Stimulated activated CD4-positive, alpha-beta T cell treated with anti-CD3 and anti-CD28 coated beads, Interleukin-1b, Interleukin-23, amount 100 ng/mL, for 1 hour (primary cell): ENCODE measurements at places on chromosomes 13 and 19.

GRCh38 chr13:101552786-101553185 lies 100.3 kb downstream of the ITGBL1 start:
- DNase-seq: no peak

- no peak for DNase-seq
Measured at GRCh38 chr19:6126335-6126974, 9.0 kb upstream of the ACSBG2 start.

DNA sequence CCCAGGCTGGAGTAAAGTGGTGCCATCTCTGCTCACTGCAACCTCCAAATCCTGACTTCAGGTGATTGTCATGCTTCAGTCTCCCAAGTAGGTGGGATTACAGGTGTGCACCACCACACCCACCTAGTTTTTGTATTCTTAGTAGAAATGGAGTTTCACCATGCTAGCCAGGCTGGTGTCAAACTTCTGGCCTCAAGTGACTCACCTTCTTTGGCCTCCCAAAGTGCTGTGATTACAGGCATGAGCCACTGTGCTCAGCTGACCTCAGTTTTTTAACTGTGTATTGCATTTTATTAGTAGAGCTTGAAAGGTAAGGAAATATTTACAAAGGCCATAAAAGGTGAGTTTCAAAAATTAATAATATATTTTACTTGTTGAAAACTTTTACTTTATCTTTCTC lies 2.3 kb downstream of the ZNF726 start:
- no peak for DNase-seq

DNA sequence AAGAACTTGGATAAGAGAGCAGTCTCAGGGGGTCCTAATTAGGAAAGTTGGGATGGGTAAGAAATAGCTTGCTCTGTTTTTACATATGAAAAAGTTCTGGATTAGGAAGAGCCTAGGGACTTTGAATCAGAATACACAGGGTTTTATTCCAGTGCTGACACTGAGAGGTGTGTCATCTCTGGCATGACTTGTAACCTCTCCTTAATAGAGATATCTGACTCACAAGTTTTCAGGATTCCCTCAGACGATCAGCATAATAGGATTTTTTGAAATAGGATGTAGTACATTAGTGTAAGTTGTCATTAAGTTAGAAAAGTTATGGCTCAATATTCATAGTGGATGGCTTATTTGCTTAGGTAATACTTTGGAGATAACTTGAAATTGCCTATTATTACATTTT lies 555.2 kb upstream of the MIR17HG start:
- no peak for DNase-seq
